Type B pancreatic cell (in vitro differentiated cells): ENCODE measurements at places on chromosomes 16 and 17. TPM values are rescaled to one million over a fixed set of nuclear protein-coding genes. Genes with fewer than 3 reads are reported as not detected.

Gene ZACN
- 0.29 TPM in 1 of 2 replicates, not detected in the other for total RNA-seq

Gene EVI2B
- total RNA-seq = not detected in 2 replicates

Gene TMEM114
- 0.50 TPM in 1 of 2 replicates, not detected in the other for total RNA-seq

Gene NDRG4
- total RNA-seq = 23.7 and 42.9 TPM in 2 replicates

Gene HOXB4
- 14.8 and 27.0 TPM in 2 replicates for total RNA-seq

Gene CHRNE
- 0.27 and 0.52 TPM in 2 replicates for total RNA-seq

Gene C1QL1
- 15.6 and 76.5 TPM in 2 replicates for total RNA-seq

GRCh38 chr17:60529806-60530205, 3.8 kb upstream of the APPBP2 start:
- no peaks in the 10 kb centered on the region for H3K27me3 ChIP-seq
- peak overlapping the region; percentile 6 for H3K27ac ChIP-seq
- no peak for DNase-seq
- peaks cover 5% of the 10 kb centered on the region for H3K4me1 ChIP-seq

DNA sequence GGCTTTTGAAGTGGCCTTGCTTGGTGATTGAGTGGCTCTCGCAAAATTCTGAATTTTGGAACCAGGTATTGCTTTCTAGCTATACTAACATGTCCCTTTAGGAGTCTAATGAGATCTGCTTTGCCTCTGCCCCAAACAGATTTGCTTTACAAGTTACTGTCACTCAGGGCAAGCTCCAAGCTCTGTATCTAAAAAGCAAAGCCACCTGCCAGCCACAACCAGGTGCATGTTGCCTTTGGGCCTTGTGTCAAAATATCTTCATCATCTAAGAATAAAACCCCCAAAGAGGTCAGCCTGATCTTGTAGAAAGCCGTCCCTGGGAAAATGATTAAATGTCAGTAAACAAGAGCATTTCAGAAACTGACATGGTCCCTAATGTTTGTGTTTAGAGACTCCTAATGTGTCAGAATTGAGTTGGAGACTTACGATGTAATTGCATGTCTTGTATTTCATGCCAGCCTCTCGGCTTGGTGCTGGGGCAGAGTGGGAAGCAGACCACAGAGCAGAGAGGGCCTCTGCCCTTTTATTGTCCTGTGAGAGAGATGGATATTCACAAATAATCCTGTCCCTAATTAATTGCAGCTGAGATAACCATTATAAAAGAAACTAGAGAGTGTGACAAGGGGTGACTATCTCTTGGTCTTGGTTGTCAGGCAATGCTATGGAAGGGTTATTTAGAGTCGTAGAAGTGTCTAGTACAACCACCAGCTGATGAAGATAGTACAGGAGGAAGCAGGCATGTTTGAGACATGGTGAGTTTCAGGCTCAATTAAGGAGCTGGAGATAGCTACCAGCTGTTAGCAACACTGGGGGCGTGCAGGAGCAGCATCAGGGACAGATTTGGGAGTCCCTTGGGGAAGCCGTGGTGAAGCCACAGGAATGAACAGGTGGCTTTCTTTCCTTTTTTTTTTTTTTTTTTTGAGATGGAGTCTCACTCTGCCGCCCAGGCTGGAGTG, 90.7 kb downstream of the PITPNC1 start:
- no peaks in the 10 kb centered on the region for H3K27me3 ChIP-seq
- no peak for DNase-seq
- no peaks in the 10 kb centered on the region for H3K36me3 ChIP-seq
- no peak overlapping the region for H3K27ac ChIP-seq
- H3K4me1 ChIP-seq = peaks cover 12% of the 10 kb centered on the region

DNA sequence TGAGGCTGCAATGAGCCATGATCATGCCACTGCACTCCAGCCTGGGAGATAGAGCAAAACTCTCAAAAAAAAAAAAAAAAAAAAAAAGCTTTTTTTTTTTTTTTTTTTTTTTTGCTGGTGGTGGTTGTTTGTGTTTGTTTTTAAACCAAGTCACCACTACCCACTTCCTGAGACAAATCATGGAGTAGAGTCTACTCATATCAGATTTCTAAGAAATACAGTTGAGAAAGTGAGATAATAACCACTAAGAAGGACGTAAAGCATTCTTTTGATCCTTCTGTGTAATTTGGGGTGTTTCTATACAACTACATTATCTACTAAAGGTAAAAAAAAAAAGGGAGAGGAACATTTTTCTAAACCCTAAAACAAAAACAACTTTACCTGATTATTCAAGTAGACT, 38.0 kb downstream of the AXIN2 start:
- no peak overlapping the region for H3K27ac ChIP-seq
- peaks cover 36% of the 10 kb centered on the region for H3K4me1 ChIP-seq
- no peak for DNase-seq
- H3K36me3 ChIP-seq = peaks cover 6% of the 10 kb centered on the region

DNA sequence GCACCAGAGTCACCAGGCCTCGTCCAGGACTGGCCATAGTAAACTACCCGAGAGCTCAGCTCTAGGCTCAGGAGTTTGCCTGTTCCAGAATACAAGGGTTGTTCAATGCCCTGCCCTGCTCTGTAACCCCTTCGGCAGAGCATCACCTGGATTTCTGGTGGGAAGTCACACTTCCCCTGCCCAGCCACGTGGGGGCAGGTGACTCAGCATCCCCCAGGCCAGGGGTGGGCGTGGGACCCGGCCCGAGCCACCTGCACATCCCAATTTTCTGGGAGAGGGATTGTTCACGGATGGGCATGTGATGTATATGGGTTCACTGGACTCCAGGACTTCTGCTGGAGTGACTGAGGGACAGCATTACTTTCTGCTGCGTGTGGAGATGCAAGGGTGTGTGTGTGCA, 25.8 kb downstream of the COX4I1 start:
- peaks cover 21% of the 10 kb centered on the region for H3K27me3 ChIP-seq
- H3K4me1 ChIP-seq = peaks cover 5% of the 10 kb centered on the region
- no peak overlapping the region for H3K27ac ChIP-seq
- H3K4me3 ChIP-seq = no peak overlapping the region
- H3K36me3 ChIP-seq = no peaks in the 10 kb centered on the region
- no peak for DNase-seq

GRCh38 chr17:1709971-1710806, at the start of gene TLCD2:
TLCD2 (minus strand) TSS chr17:1710377; CDS start chr17:1710242, 135 bp downstream.
- no peak for DNase-seq
- H3K4me1 ChIP-seq = peaks cover 24% of the 10 kb centered on the region
- H3K36me3 ChIP-seq = no peaks in the 10 kb centered on the region

GRCh38 chr17:17269926-17270773, 10.9 kb downstream of the COPS3 start:
- no peak for DNase-seq
- H3K4me3 ChIP-seq = no peak overlapping the region
- H3K4me1 ChIP-seq = no peaks in the 10 kb centered on the region
- no peaks in the 10 kb centered on the region for H3K27me3 ChIP-seq

GRCh38 chr17:62648251-62648955, 20.9 kb downstream of the MRC2 start:
- H3K27me3 ChIP-seq = peaks cover 6% of the 10 kb centered on the region
- DNase-seq = no peak
- no peaks in the 10 kb centered on the region for H3K36me3 ChIP-seq
- peaks cover 28% of the 10 kb centered on the region for H3K4me1 ChIP-seq

- DNase-seq = no peak
- H3K4me3 ChIP-seq = peak overlapping the region; percentile 97
- peaks cover 40% of the 10 kb centered on the region for H3K27me3 ChIP-seq
- H3K27ac ChIP-seq = peak overlapping the region; percentile 98
- no peaks in the 10 kb centered on the region for H3K36me3 ChIP-seq
- H3K4me1 ChIP-seq = peaks cover 25% of the 10 kb centered on the region
These were observed 2.8 kb downstream of the GRB7 start for GRCh38 chr17:39740357-39741111.

- H3K27ac ChIP-seq = no peak overlapping the region
- H3K27me3 ChIP-seq = peaks cover 23% of the 10 kb centered on the region
- DNase-seq = peak; percentile 82
- peaks cover 34% of the 10 kb centered on the region for H3K4me1 ChIP-seq
- peak overlapping the region; percentile 68 for H3K4me3 ChIP-seq
These were observed 75.4 kb upstream of the SDK2 start for GRCh38 chr17:73719588-73720071.

DNA sequence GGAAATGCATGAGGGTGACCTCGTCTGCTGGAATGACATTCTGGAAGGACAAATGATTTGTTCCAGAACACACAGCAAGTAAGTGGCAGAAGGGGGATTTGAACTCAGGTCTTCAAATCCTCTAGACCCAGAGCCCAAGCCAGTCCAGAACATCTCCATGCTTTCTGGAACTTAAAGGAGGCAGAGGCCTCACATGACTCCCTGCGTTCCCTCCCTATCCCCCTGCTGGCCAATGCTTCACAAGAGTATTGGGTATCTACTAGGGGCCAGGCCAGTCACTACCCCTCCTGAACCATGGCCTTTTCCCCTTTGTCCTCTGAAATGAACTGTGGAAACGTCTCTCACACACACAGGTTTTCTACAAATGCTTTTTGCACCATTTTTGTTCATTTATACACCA, 7.6 kb upstream of the BEAN1 start:
- peaks cover 43% of the 10 kb centered on the region for H3K27me3 ChIP-seq
- DNase-seq = no peak
- no peaks in the 10 kb centered on the region for H3K36me3 ChIP-seq
- no peak overlapping the region for H3K4me3 ChIP-seq
- H3K4me1 ChIP-seq = no peaks in the 10 kb centered on the region

GRCh38 chr17:74758848-74759168, 10.4 kb downstream of the NHERF1 start:
- H3K27ac ChIP-seq = peak overlapping the region; percentile 90
- H3K4me1 ChIP-seq = peaks cover 25% of the 10 kb centered on the region
- peak overlapping the region; percentile 65 for H3K4me3 ChIP-seq
- H3K36me3 ChIP-seq = no peaks in the 10 kb centered on the region
- no peak for DNase-seq
- H3K27me3 ChIP-seq = no peaks in the 10 kb centered on the region

GRCh38 chr17:18181358-18181757, 2.3 kb upstream of the ALKBH5 start:
- no peaks in the 10 kb centered on the region for H3K36me3 ChIP-seq
- no peak overlapping the region for H3K4me3 ChIP-seq
- no peak for DNase-seq
- H3K27ac ChIP-seq = peak overlapping the region; percentile 100

DNA sequence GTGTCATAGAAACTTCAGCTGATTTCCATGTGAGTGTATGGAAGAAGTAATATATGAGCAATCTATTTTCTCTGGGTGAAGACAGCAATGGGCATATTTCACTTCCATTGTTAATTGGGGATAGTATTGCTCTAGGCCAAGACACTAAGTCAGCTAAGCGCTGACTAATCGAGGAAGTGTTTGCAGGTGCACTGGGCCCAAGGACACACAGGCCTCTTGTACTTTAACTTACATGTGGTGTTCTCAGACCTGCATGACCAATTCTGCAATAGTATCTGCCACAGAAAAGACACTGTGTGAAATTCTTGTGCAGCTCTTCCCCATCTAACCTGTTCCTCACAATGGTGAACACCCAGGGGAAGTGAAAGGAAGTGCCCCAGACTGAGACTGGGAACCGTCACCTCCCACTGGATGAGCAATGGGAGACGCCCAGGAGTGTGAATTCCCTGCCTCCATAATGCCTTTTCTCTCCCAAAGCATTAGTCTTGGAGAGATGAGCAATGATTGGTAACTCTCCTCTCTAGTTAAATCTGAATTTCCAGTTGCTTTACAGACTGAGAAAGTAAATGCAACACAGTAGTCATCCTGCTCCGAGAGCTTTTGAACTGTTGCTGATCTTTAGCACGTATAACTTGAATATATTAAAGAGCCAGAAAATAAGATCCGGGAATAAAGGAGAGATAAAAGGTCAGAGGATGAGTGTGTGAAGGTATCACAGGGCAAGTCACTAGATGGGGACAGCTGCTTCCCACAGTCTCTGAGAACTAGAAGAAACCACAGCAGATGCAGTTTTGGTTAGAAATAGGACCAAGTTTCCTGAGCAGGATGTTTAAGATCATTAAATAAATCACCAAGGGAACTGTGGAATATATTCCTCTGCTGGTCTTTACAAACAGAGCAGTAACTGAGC, 82.6 kb downstream of the CDK5R1 start:
- peaks cover 3% of the 10 kb centered on the region for H3K27me3 ChIP-seq
- H3K36me3 ChIP-seq = peaks cover 10% of the 10 kb centered on the region
- H3K4me3 ChIP-seq = no peak overlapping the region
- H3K27ac ChIP-seq = no peak overlapping the region
- H3K4me1 ChIP-seq = no peaks in the 10 kb centered on the region

- H3K4me3 ChIP-seq = no peak overlapping the region
- H3K27ac ChIP-seq = no peak overlapping the region
- H3K36me3 ChIP-seq = no peaks in the 10 kb centered on the region
- no peak for DNase-seq
- peaks cover 12% of the 10 kb centered on the region for H3K27me3 ChIP-seq
These were observed 6.2 kb downstream of the ACSM5 start for GRCh38 chr16:20415541-20415940.

DNA sequence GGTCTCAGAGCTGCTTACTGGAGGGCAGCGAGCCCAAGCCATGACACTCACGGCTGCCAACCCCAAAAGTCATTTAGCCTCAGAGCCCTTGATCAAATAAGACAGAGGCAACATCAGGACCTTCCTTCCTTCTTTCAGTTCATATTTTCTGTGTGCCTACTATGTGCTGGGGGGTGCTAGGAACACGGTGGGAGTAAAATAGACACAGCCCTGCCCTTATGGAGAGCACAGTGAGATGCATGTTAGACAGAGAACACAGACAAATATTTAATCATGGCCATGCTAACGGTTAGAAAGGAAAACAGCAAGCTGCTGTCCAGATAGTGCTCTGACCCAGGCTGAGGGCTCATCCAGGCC, 4.5 kb upstream of the BRD7 start:
- peaks cover 29% of the 10 kb centered on the region for H3K4me1 ChIP-seq
- H3K36me3 ChIP-seq = no peaks in the 10 kb centered on the region
- H3K27me3 ChIP-seq = peaks cover 4% of the 10 kb centered on the region

DNA sequence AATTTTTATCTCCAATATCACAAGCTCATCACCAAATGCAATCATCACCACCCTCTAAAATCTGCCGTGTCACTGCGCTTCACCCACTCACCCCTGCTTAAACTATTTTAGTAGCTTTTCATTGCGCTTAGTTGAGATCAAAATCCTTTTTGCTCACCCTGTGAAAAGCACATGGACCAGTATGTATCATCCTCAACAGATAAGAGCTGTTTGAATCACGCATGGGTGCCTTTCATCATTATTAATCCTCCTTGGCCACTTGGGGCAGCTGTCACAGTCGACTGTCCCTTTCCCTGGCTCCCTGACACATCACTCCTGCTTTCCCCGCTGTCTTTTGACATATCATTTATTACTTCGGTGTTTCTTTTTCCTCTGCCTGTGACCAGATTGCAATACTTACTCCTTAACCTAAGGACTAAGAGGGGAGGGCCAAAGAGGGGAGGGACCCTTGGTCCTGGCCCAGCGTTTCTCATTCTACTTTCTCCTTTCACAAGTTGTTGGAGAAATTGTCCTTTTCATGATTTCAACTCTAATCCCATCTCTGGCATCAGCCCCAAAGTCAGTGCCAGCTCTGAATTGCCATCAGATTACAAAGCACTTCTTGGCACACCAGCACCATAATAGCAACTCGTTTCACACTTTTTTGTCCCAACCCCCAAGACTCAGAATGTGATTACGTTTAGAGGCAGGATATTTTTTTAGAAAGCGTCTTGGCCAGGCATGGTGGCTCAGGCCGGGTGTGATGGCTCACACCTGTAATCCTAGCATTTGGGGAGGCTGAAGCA, 8.6 kb upstream of the KDM6B start:
- peaks cover 57% of the 10 kb centered on the region for H3K27me3 ChIP-seq
- no peaks in the 10 kb centered on the region for H3K4me1 ChIP-seq
- no peaks in the 10 kb centered on the region for H3K36me3 ChIP-seq
- DNase-seq = no peak
- no peak overlapping the region for H3K27ac ChIP-seq
